ENCODE measurements at places on chromosomes 6 and 20.

DNA sequence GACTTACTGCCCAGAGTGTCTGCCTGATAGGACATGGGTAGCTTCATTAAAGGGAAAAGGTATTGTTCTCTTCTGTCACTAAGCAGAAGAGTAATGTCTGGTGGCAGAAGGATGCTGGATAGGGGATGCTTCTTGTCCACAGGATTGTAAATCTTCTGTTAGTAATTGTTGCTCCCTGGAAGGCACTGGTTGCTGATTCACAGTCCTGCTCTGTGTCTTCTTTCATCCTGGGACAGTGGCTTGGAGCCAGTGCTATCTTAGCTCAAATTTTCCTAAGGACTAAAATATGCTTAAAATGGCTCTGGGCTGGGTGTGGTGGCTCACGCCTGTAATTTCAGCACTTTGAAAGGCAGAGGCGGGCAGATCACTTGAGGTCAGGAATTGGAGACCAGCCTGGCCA, 48.0 kb downstream of the SYTL3 start:
- DNase-seq: no peak

- DNase-seq: no peak
These were observed 44.2 kb upstream of the TBX18 start for GRCh38 chr6:84808491-84809061.

DNA sequence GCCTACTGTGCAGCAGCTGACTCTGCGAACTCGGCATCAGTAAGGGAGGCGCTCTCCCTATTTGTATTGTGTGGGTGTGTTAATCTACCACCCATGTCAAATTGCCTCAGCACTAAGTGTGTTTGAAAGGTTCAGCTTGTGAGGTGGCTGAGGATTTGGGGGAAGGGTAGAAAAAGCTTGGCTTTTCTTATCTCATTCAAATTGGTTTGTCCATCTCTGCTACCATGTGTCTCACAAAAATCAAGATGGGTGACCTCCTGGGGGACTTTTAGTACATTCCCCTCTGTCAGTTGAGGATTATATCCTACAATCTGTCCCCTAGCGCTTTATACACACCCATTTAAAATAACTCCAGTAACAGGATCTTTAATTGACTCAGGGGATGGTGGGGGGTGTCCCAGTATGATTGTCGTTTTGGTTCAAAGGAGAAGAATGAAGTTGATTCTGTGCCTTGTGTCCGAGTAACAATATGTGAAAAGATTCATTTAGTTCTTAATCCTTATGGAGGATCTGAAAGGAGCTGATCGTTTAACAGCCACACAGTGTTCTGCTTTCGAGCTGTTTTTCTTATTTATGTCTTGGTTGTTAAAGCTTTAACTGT, 609.6 kb downstream of the PKHD1 start:
- no peak for DNase-seq

DNA sequence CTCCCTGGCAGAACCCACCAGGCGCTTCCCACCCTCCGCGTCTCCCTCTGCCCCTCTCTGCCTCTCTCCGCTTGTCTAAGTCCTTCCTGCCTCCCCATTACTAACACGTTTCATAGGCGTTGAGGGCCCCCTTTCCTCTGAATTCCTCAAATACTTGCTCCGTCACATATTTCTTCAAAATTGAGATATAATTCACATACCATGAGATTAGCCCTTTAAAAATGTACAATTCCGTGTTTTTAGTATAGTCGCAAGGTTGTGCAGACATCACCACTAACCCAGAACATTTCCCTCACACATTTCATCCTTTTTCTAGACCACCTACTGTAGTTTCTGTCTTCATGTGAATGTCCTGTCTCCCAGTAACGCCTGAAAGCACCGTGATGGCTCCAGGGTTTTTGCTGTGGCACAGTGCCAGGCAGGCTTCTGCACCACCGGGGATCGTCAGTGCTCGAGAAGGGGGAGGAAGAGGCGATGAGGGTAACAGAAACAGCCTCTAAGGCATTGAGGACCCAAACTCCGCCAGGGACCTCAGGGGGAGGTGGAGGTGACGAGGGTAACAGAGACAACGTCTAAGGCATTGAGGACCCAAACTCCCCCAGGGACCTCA, 141.9 kb upstream of the SNX9 start:
- no peak for DNase-seq

- no peak for DNase-seq
These were observed 533 bp downstream of the ZFAND3 start for GRCh38 chr6:37819802-37820717.

- no peak for DNase-seq
These were observed 32.1 kb downstream of the BFSP1 start for GRCh38 chr20:17499041-17499440.

GRCh38 chr20:6914986-6915385, 147.5 kb downstream of the BMP2 start:
- DNase-seq: no peak

DNA sequence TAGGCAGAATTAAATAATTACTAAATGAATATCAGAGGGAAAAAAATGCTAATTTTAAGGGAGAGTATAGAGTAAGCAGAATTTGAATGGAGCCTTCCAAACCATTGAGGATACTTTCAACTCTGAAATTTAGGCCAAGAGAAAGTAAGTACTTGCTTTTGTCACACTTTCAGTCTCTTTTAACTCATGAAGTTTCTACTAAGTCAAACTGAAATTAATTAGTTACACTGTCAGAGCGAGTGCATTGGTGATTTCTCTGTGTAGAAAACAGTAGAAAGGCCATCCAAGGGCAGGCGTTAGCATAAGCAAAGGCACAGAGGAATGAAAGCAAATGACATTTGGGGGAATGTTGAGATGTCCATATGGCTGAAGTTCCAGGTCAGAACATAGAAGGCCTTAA, 92.9 kb downstream of the PLEKHG1 start:
- DNase-seq: no peak

DNA sequence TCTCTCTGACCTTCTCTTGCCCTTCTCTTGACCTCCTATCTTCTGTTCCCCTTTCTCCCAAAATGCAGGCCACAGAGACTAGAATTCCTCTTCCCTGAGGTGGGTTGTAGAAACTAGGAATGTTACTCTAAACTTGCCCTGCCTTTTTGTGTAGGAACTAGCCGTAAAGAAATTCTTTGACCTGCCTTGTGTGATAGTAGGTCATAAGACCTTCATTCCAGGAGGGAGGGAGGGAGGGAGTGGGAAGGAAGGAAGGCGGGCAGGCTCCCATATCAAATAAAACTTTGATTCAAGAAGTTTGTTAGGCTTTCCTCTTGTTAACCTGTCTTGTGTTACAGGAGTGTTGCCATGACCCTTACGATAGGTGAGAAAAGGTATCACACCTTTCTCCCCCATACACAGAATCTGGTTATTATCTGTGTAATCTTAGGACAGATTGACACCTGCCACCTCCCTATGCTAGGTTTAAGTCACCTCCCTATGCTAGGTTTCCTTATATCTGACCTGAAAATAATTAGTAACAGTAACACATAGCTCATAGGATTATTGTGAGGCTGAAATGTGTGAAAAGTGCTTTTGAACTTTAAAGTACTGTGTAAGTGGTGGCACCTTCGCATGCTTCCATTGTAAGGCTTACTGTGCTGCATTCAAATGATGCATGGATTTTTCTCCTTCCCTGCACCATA, 32.6 kb upstream of the FUCA2 start:
- DNase-seq: no peak

- DNase-seq: no peak
These were observed 17.9 kb upstream of the CCDC170 start for GRCh38 chr6:151475653-151476523.

GRCh38 chr6:163086624-163086920, 327.9 kb upstream of the QKI start:
- DNase-seq: no peak

- no peak for DNase-seq
These were observed 110.6 kb downstream of the UBE3D start for GRCh38 chr6:82954937-82955577.

DNA sequence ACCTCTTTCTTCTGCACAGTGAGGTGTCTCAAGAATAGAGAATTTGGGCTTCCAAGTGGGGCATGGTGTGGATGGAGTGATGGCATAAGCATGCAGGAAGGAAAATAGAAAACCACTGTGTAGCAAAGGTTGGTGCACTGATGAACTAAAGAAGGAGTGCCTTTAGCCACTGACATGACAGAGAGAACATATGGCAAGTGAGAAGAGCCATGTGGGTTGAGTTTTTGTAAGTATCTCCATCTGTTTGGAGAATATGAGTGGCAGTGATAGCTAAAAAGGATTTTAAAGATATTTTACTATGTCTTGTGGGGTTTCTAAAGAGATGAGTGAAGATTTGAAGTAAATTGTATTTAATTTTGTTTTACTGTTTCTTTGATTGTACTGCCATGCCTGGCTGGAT, 160.5 kb upstream of the GRIK2 start:
- DNase-seq: no peak
